ENCODE measurements at places on chromosomes 3 and 15.

DNA sequence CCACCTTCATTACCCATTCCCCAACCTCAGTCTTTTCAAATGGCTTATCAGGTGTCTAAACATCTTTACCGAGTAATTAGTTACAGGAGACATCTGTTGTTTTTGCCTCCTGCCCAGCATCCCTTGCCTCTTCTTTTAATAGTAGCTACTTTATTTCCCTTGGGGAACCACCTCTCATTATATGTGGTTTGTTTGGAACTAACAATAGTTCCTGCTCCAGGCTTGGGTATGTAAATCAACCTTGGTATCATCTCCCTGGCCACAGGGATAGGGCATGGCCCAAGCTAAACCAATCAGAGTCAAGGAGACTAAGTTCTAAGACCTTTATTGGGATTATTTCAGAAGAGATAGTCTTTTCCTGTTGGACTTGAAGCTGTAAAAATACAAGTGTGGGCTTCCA, 76.6 kb downstream of the ETV5 start:
- DNase-seq: no peak

DNA sequence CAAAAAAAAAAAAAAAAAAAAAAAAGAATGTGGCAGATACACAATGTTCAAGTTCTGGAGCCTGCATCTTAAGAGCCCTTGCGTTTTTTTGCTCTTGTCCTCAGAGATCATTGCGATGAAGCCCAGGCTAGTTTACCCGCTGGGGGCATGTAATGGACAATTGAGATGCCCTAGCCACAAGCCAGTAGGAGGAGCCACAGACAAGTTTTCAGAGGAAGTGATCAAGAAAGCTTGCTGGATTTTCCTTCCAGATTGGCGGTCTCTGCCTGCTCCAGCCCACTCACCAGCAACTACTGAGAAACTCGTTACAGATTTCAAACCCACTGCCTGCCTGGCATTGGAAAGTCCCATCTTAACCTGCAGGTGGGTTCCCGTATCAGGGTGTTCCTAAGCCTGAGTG, 192.1 kb upstream of the EOMES start:
- no peak for DNase-seq

DNA sequence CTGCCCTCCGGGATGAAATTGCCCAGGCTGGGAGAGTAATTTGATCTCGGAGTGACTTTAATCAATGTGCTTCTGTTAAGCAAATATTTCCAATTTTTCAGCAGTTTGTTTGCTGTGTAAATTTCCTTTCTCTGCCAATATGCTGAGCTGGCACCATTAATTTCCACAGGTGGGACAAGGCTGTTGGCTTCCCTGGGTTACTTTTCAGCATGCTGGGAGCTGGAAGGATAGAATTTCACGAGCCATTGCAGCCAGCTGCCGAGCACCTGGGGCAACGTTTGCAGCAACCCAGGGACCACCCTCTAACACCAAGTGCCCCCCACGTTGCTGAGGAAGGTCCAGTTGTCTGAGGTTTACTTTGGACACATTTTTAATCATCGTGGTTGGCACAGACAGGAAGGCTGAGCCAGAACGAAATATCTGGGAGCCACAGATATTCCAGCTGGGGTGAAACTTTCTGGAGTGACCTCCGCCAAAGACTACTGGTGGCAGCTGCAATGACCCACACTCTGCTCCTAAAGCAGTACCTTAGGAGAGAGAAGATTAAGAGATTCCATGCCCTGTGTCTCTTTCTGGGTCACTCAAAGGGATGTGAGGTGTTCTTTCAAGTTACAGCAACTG, 293.3 kb upstream of the RGMA start:
- DNase-seq: no peak

DNA sequence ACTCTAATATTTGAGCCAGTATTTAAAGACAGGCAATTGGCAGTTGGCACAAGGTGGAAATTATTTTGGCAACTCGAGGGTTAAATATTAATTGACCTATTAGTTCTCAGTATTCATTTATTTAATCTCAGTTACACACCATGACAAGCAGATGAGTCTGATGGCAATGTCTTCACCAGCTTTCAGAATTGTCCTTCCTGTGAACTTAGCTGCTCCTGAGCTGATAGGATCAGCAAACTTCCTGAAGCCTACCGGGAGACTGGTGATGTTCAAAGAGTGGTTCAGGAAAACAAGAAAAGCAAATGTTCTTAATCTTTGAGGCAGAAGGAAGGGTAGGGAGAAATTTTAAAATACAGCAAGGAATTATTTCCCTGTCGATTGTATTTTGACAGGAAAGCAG, 522.2 kb downstream of the SOX2 start:
- no peak for DNase-seq

- no peak for DNase-seq
These were observed 3.4 kb upstream of the OPA1 start for GRCh38 chr3:193589616-193590015.

DNA sequence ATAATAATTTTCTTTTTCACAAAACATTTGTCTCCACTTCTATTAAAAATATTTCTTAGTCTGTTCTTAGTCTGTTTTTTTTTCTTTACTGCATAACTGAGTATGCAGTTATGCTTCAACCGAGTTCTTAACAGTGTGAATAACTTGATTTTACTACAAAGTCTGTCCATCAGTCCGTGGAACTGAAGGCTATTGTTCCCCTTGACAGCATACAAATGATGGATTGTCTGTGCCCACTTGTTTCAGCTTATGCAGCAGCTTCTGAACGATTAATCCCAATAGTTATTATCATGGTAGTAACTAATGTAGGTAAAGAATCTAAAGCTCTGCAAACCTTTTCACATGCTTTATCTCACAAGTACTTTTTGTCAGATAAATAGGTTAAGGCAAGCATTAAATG, 150.7 kb downstream of the SSR3 start:
- no peak for DNase-seq

Data from fibroblast of skin of left biceps (primary cell).